ENCODE measurements at places on chromosomes 4 and X. TPM values are rescaled to one million over a fixed set of nuclear protein-coding genes. Genes with fewer than 3 reads are reported as not detected.

DNA sequence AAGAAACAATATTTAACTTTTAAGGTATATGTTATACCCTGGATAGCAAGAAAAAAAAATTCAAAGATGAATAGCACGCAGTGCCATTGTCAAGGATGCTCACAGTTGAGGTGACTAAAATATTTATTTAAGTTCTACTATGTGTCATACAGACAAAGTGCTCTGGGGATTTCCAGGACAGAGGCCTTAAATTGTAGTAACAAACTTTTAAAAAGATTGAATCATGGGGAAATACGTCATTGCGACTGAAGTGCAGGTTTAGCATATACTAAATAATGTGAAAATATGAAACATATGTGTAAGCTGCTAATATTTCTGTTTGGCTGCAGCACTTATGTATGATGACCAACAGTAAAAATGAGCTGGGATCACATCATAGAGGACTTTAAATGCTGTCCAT is 748.0 kb upstream of the PCDH7 start:
- DNase-seq: peak; percentile 44

DNA sequence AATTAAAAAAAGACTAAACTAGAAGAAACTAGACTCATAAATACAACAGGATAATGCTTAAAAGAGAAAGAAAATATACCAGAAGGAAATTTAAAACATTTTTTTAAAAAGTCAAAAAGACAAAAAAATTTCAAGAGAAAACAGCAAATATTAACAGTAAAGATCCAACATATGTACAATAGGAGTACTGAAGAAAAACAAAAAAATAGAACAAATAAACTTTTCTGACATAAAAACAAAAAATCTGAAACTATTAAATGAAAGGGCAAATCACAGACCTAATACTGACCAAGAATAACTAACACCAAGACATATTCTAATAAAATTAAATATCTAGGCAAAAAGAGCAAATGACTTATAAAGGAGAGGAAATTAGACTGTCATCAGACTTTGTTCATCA is 11.5 kb downstream of the DNAJB14 start:
- DNase-seq: peak; percentile 19

DNA sequence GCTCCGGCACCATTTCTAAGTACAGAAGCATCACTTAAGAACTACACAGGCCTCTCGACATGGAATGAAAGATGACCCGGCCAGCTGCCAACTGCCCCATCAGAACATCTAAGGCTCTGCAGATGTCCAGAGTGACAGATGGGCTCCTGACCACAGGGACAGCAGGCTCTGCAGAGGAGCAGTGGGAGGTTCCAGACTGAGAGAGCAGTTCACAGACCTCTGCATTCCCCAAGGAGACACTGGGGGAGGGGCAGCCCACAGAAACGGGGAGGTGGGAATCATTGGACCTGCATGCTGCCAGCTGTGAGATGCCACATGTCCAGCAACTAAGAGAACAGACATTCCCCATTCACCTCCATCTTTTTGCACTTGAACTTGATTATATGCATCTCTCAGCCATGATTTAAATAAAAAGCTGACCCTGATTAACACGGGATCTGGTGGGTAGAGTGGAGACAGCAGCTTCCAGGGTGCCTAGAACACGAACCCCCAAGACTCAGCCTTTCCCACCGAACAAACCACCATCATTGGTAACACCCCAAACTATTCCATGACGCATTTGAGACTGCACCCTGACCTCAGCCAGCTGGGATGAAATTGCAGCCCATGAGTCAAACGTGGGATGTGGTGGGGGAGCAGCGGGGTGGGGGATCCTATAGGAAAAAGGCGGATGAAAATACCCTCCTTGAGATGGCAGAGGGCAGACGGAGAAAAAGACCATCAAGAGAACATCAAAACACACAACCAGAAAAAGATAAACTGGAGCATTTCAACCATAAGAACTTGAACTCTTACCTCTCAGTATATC is 47.2 kb downstream of the AFAP1 start:
- DNase-seq: peak; percentile 98

- DNase-seq: no peak
These were observed 84.5 kb downstream of the WFS1 start for GRCh38 chr4:6354119-6354518.

DNA sequence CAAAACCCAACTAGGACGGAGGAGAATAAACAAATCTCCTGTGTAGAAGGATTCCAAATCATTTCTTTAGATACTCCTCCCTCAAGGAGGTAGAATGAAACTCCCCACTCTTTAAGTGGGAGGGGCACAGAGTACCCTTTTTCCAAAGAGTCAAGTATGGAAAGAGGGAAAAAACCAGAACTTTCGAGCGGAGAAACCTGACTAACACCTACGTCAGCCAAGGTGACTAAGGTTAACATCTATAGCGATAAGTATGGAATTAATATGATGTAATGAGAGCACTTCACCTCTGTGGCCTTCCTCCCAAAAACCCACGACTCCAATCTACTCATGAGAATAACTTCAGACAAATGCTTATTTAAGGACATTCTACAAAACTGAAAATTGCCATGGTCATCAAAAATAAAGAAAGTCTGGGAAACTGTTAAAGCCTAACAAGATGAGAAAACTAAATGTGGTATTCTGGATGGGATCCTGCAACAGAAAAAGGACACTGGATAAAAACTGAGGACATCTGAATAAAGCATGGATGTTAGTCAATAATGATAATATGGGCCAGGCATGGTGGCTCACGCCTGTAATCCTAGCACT is 157.0 kb upstream of the MAP3K15 start:
- DNase-seq: no peak

GRCh38 chr4:132540797-132541196 is 608.3 kb upstream of the PCDH10 start:
- no peak for DNase-seq

ARHGAP36 gene
- not detected for total RNA-seq

GPR119 gene
- total RNA-seq: not detected

MRPL1 gene
- total RNA-seq: 13.4 TPM
